ENCODE measurements at places on chromosomes 4 and X.

DNA sequence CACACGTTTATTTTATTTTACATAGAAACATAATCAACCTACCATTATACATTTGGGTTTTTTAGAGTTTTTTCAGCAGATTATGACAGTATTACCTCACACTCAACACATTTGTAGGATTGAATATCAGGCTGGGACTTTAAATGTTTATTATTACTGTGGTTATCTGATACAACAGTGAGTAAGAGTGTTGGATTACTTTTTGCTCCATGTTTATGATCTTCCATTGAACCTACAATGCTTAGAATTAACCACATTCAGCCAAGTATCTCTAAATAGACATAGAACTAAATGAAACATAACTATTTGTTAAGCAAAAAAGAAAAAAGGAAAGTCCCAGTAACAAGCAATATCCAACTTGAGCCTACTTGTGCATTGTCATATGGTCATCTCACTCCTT, 607.4 kb upstream of the PITX2 start:
- no peak for DNase-seq

DNA sequence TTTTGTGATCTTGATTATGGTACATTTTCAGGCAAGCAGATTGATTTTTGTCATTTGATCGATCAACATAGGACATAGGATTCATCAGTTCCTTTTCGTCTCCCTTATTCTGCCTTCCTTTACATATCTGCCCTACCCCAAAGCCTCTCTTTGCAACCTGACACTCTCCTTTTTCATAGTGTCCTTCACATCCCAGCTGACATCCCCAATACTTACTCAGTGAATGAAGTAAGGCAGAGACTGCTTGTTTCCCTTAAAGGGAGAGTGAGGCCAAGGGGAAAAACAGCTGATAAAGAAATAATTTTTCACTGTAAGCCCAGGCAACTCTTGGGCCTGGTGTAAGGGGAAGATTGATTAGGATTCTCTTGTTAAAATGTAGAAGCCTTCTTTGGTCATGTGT, 69.8 kb downstream of the GBA3 start:
- DNase-seq, result no peak

GRCh38 chr4:102524691-102525090, 23.5 kb downstream of the NFKB1 start:
- no peak for DNase-seq

DNA sequence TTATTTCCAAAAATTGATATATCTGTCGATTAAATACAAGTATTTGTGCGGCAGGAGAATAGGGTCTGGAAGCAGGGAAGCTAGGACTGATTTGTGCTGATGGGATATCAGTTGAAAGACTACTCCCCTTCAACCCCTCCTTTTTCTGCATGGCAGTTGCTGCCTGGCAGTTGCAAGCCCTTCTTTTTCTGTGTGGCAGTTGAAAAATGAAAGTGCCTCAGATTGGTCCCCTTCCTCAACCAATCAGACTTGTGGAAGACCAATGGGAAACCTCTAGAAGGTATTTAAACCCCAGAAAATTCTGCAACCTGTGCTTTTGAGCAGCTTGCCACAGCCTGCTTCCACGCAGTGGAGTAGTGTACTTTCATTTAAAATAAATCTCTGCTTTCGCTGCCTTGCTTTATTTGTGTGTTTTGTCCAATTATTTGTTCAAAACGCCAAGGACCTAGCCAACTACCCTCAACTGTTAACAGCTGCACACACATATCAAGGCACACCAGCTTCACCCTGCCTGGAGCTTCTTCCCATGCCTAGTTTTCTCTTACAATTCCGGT, 1.5 kb upstream of the TMA16 start:
- no peak for DNase-seq

- no peak for DNase-seq
These were observed 493.0 kb upstream of the PITX2 start for GRCh38 chr4:111115881-111116280.

- DNase-seq, result no peak
These were observed 347.1 kb downstream of the GBA3 start for GRCh38 chr4:23039818-23040217.

Measured in activated CD4-positive, alpha-beta memory T cell treated with anti-CD3 and anti-CD28 coated beads for 36 hours (primary cell).